ENCODE measurements at places on chromosomes 1 and 21. TPM values are rescaled to one million over a fixed set of nuclear protein-coding genes. Genes with fewer than 3 reads are reported as not detected.
A peak's percentile ranks its signal among the peaks of the same experiment; 100 is the strongest.

- H3K27me3 ChIP-seq, result no peaks in the 10 kb centered on the region
- no peak for DNase-seq
- peaks cover under 1% of the 10 kb centered on the region for H3K36me3 ChIP-seq
- peak overlapping the region; percentile 73 for H3K27ac ChIP-seq
These were observed 643 bp downstream of the CFAP298 start for GRCh38 chr21:32611471-32611997.

- H3K4me3 ChIP-seq, result no peak overlapping the region
- H3K4me1 ChIP-seq, result no peaks in the 10 kb centered on the region
These were observed 81.6 kb upstream of the PBX1 start for GRCh38 chr1:164477343-164477742.

Gene POU3F1
- total RNA-seq, result 0.14 TPM

DNA sequence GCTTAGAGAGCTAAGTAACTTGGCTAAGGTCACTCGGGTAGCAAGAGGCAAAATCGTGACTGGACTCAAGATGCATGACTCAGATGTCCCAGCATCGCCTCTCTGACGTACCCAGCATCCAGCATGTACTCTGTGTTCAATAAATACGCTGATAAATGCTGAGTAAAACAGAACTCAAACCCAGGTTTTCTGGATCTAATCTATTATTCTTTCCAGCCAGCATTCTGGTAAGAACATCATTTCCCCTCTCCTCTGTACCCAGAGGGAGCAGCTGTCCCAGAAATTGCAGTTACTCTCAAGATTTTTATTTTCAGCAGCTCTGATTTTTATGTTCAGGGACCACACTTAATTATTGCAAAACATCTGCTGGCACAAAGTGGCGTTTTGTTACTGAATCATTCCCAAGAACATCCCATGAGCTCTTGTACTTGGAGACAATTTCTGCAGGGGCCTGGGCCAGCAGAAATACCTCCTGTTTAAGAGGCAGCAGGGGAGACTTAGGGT lies 249.0 kb downstream of the PRDM2 start:
- H3K4me1 ChIP-seq, result no peaks in the 10 kb centered on the region
- no peak overlapping the region for H3K27ac ChIP-seq
- DNase-seq, result peak; percentile 66
- H3K36me3 ChIP-seq, result no peaks in the 10 kb centered on the region
- H3K4me3 ChIP-seq, result no peak overlapping the region

DNA sequence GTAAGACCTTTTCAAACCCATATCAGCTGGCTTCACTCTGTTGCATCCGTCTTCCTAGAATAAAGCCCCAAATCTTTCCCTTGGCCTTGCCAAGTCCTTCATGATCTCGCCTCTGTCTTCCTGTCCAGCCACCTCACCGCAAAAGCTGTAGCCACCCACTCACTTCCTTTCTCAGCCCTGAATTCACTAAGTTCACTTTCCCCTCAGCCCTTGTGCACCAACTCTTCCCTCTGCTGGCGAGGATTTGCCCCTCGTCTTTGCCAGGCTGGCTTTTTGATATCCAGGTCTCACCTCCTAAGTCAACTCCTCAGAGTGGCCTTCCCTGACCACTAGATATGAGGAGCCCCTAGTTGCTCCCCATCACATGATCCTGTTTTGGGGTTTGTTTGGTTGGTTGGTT lies 3.9 kb upstream of the COL16A1 start:
- no peak overlapping the region for H3K27ac ChIP-seq
- H3K36me3 ChIP-seq, result no peaks in the 10 kb centered on the region
- DNase-seq, result no peak
- H3K4me3 ChIP-seq, result no peak overlapping the region
- H3K27me3 ChIP-seq, result no peaks in the 10 kb centered on the region
- peaks cover 4% of the 10 kb centered on the region for H3K4me1 ChIP-seq

DNA sequence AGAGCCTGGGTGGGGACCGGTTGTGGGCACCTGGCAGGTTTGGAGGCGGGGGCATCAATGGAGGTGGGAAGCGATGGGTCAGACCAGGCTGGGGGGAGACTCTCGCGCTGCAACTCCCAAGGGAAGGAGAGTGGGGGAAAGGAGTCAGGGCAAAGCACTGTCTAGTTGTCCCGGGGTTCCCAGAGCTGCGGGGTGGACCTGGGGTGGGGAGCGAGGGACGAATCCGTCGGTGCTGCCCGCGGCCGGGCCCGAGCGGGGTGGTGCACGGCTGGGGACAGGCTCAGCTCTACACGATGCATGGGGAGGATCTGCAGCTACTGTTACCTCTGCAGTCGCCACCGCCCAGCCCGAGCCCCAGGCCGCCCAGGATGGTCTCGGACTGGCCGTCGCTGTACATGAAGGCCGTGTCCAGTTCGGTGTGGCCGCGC lies 427 bp downstream of the AKR7A2 start:
- peaks cover 28% of the 10 kb centered on the region for H3K4me1 ChIP-seq
- DNase-seq, result no peak
- H3K27me3 ChIP-seq, result no peaks in the 10 kb centered on the region

DNA sequence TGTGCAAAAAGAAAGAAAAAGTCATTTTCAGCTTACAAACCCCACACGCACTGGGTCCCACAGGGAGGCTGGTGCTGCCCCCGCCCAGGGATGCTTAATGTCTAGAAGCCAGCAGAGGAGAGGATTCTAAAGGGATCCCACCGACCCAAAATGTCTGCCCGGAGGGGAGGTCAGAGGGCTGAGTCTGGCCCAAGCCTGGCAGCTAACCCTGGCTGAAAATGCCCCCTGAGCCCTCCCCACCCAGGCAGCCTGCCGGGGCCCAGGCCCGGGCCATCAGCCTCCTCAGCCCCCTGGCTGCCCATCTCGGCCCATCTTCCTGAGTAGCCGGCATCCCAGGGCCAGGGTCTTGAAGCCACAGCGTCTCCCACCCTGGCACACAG lies 33.5 kb downstream of the ACOT7 start:
- DNase-seq, result no peak
- no peak overlapping the region for H3K4me3 ChIP-seq
- no peaks in the 10 kb centered on the region for H3K36me3 ChIP-seq
- H3K27ac ChIP-seq, result peak overlapping the region; percentile 46

- peaks cover 6% of the 10 kb centered on the region for H3K36me3 ChIP-seq
- H3K4me1 ChIP-seq, result peaks cover 52% of the 10 kb centered on the region
- H3K27ac ChIP-seq, result no peak overlapping the region
- no peak overlapping the region for H3K4me3 ChIP-seq
- DNase-seq, result no peak
These were observed 16.4 kb downstream of the PLEKHM2 start for GRCh38 chr1:15700508-15700907.

GRCh38 chr21:25577424-25578055 lies 29.7 kb downstream of the MRPL39 start:
- no peak for DNase-seq
- H3K36me3 ChIP-seq, result peaks cover 19% of the 10 kb centered on the region
- H3K27ac ChIP-seq, result no peak overlapping the region
- H3K27me3 ChIP-seq, result no peaks in the 10 kb centered on the region

Gene HSPB7
- total RNA-seq, result 3,738 TPM

Gene VCAM1
- total RNA-seq, result 6.7 TPM

DNA sequence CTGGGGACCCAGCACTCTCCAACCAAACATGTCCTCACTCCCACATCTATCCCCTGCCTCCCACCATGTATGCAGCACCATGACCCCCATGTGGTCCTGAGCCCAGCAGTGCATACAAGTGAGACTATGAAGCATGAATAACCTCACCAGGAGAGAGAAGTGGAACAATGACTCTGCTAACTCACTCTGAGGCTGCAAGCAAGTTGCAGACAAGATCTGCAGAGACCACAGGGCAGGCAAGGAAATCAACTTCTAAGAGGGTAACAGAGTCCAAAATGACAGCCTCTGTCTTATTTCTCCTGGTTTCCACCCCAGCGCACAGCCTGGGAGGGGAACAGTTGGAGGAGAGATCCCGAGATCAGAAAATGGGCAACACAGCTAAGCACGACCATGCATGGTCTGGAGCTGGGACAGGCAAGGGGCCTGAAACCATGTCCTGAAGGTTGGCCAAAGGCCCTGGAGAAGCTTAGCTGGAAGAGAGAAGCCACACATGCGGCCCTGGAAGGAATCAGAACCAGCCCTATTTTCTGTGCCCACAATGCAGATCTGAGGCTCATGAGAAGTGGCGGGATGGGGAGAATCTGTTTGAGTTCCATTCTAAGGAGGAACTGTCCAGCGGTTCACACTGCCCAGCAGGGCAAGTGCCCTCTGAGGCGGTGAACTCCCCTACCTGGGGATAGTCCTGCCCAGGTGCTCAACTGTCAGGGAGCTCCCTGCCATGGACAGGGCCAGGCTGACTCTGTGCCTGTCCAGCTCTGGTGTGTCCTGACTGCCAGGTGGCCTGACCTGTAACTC lies 12.5 kb upstream of the REN start:
- DNase-seq, result no peak
- no peak overlapping the region for H3K27ac ChIP-seq
- H3K4me3 ChIP-seq, result no peak overlapping the region
- peaks cover 3% of the 10 kb centered on the region for H3K27me3 ChIP-seq
- H3K4me1 ChIP-seq, result no peaks in the 10 kb centered on the region

GRCh38 chr1:86704972-86705664 lies 742 bp downstream of the SH3GLB1 start:
- no peaks in the 10 kb centered on the region for H3K27me3 ChIP-seq
- peak overlapping the region; percentile 99 for H3K27ac ChIP-seq
- peak; percentile 79 for DNase-seq
- H3K4me1 ChIP-seq, result peaks cover 33% of the 10 kb centered on the region

Gene SLAMF6
- total RNA-seq, result 0.22 TPM

GRCh38 chr1:155889566-155889965 lies 21.6 kb downstream of the RIT1 start:
- H3K36me3 ChIP-seq, result no peaks in the 10 kb centered on the region
- no peak overlapping the region for H3K27ac ChIP-seq

Gene OVAAL
- total RNA-seq, result not detected

DNA sequence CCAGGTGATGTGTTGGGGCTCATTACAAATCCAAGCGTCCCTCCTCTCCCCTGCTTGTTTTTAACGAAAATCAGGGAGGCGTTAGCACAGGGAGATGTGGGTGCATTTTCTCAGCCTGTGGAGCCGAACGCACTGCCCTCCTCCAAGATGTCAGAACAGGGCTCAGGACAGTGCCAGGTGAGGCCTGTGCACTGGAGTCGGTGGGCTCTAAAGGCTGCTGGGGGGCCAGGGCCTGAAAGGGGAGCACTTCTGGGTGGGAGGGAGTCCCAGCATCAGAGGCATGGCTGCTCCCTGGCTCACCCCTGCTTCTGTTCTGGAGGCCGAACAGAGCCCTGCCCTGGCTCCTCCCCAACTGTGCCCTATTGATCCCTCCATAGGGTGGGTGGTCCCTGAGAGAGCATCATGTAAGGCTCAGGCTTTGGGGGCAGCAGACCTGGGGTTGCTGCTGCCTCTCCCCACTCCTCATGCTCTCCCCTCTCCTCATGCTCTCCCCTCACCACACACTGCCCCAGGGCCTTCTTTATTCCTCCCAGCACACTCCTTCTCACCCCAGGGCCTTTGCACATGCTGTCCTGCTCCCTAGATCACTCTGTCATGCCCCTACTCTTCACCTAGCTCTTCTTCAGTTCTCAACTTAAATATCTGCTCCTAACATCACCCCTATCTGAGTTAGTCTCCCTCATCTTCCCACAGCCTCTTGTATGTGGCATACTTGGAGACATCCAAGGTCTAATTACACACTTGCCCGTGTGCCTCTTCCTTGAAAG lies 725.2 kb downstream of the PTPRU start:
- no peaks in the 10 kb centered on the region for H3K4me1 ChIP-seq
- no peak overlapping the region for H3K27ac ChIP-seq
- no peak for DNase-seq
- H3K27me3 ChIP-seq, result peaks cover 23% of the 10 kb centered on the region
- H3K4me3 ChIP-seq, result no peak overlapping the region

DNA sequence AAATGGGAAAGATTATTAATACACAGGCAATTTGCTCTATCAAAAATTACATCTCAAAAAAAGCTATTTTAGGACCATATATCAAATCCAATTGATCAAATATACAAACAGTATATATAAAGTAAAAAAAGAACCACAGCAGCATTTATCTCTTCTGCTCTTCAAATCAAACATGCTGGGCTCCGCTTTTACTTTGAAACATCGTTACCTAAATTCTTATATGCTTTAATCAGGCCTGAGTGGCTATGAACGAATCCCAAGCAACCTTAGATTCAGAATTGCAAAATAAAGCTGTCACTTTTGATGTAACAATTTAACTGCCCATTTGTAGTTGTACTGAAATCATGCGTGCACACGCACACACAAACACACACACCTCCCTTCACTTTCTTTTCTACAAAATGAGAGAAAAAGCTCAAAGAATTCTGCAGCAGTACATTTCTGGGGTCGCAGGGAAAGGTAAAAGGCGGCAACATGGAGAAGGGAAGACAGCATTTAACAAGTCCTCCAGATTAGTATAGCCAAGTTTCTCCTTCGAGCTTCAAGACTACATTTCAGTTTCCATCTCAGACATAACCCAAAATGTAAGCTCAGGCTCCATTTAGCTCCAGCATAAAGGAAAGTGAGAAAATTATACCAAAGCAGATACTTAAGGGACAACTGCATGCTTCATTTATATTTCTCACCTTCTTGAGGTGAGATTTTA lies 92.2 kb upstream of the TTC39A start:
- H3K4me3 ChIP-seq, result no peak overlapping the region
- no peak overlapping the region for H3K27ac ChIP-seq
- peaks cover 16% of the 10 kb centered on the region for H3K4me1 ChIP-seq
- no peak for DNase-seq

DNA sequence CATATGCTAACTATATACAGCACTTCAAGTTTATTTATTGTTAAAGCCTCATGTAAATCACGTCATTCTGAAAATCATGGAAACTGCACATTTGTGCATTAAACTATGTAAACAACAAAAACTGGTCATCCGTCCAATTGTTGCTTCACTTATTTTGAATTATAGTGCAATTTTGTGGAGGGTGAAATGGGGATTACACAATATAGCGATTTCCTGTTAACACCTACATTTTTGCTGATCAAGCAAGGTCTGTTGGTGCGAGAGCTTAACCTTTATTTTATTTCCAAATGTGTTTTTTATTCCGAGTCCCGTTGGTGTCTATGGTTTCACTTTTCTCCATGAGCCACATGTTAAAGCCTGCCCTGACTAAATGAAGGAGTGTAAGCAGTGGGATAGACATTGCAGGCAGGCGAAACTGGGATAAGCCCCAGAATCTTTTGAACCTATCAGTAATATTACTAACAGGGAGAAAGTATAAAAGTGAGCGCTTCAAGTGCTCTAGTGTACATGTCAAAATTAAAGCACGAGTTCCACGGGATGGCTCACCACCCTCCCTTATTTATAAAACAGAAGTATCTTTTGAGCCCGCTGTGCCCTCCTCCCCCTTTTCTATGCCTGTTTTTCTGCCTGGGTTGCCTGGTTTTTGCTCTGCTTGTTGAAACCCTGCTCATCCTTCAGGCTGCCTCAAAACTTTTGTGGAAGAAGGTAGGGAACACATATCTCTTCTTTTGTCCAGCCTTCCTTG lies 120.7 kb downstream of the NFIA start:
- H3K4me1 ChIP-seq, result peaks cover 34% of the 10 kb centered on the region
- peak overlapping the region; percentile 68 for H3K27ac ChIP-seq
- peak overlapping the region; percentile 62 for H3K4me3 ChIP-seq
- no peak for DNase-seq

- DNase-seq, result peak; percentile 73
- peaks cover 96% of the 10 kb centered on the region for H3K4me1 ChIP-seq
- no peaks in the 10 kb centered on the region for H3K36me3 ChIP-seq
- H3K27me3 ChIP-seq, result no peaks in the 10 kb centered on the region
These were observed 53.0 kb downstream of the SLC45A1 start for GRCh38 chr1:8370905-8371315.

GRCh38 chr1:182235952-182236650 lies 155.5 kb downstream of the GLUL start:
- H3K4me3 ChIP-seq, result no peak overlapping the region
- H3K4me1 ChIP-seq, result peaks cover 17% of the 10 kb centered on the region

Measured in psoas muscle (tissue), 8 donors.